HCT116 (cell line): ENCODE measurements at places on chromosomes 4 and X. TPM values are rescaled to one million over a fixed set of nuclear protein-coding genes. Genes with fewer than 3 reads are reported as not detected.

- DNase-seq = no peak
Observed at GRCh38 chr4:19729886-19730651, 521.6 kb upstream of the SLIT2 start.

DNA sequence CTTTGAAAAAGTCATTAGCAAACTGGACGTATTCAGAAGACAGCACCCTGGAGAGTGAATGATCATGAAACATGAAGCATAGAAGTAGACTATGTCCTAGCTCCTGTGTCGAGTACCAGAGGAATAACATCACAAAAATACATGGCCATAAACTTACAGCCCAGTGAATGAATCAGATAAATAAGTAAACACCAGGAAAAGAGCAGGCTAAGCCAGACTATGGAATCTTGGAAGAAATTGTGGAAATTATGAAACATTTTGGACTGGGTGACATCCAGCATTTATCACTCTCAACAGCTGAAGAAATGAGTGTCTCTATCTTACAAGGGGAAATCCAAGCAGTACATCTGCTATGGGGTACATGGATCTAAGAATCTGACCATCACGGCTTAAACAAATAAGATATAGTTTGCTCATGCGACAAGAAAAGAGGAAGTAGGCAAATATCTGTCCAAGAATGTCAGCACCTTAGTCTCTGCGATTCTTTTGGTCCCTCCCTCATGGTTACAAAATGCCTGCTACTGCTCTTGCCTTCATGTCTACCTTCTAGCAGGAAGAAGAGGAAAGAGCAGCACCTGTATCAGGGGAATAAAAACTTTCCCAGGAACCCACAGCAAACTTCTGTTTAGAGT is 481.5 kb downstream of the BCOR start:
- DNase-seq = no peak

DNA sequence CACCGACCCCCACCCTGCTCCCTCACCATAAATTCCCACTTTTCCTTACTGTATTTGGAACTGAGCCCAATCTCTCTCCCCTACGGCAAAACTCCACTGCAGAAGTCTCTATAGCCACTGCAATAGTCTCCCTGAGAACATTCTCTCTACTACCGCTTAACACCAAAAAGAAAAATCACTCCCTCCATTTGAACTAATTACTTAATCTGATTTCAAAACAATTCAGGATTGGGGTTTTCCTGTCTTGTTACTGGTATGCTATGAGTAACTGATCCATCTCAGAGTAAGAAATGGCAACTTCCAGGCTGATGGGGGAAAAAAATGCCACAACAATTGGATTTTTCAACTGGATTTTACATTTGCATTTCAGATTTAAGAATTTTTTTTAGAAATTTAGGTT is 5.8 kb downstream of the PAPSS1 start:
- DNase-seq = no peak

DNA sequence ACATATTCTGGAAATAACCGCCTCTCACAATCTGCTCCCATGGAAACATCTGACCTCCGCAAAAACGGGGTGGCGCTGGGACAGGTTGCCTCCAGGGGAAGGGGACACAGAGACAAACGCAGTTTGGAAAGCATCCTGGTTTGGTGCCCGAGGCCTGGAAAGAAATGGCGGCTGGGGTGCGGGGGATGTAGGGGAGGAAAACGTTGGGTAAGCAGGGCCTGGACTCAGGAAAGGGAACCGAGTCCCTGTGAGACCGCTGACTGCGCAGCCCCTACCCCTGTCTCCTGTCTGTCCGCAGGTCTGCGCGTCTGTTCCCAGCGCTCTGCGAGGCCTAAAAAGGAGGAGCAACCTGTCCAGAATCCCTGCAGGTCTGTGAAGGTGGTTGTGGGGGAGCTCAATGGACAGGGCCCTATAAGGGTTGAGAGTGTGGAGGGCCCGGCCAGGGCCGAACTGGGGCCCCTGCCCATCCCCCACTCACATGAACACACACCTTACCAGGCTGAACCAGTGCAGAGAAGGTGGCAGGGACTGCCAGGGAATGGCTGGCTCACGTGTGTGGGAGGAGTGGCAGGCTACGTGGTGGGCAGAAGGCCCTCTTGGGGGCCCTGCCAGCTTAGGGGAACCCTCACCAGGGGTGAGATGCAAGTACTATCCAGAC is 672 bp downstream of the TCEAL3 start:
- no peak for DNase-seq

- no peak for DNase-seq
Observed at GRCh38 chr4:91087743-91088142, 960.5 kb downstream of the CCSER1 start.

The PAGE2B gene
- total RNA-seq = not detected

The GPR119 gene
- not detected for total RNA-seq

DNA sequence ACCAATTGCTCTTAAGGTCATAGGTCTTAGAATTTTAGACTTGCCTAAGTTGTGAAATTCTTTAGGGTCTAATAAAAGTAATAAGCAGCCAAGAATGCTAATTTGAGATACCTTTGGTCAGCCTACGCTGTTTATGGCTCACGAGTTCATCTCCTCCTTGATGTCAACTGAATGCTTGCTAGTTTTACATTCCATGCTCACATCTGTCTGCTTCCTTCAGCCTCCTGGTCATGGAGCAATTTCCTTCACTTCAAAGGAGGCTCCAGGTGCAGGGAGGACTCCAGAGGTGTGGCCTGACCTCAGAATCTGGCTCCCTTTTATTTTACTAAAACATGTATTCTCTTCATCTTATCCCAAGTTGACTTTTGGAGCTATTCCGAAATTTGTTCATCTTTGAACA is 23.3 kb upstream of the LNX1 start:
- DNase-seq = no peak

- DNase-seq = no peak
Observed at GRCh38 chrX:96997196-96997595, 113.5 kb downstream of the RPA4 start.

DNA sequence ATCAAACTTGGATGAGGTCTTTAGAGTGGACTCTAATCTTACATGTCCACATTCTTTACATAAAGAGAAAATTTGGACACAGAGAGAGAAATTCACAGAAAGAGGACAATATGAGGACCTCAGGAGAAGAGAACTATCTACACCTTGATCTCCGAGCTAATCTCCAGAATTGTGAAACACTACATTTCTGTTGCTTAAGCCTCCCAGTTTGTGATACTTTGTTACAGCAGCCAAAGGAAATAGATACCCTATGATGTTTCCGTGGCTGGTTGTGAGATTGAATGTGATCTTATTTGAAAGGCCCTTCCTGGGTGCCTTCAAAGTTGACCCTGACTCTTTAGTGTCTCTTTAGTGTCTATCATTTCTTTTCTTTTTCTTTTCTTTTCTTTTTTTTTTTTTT is 326.1 kb upstream of the CLNK start:
- no peak for DNase-seq

The NALF2 gene
- total RNA-seq = 8.7 TPM

The RTL9 gene
- 0.10 TPM for total RNA-seq
